NCI-H1436 (cell line): ENCODE measurements at places on chromosomes 7 and 10.

DNA sequence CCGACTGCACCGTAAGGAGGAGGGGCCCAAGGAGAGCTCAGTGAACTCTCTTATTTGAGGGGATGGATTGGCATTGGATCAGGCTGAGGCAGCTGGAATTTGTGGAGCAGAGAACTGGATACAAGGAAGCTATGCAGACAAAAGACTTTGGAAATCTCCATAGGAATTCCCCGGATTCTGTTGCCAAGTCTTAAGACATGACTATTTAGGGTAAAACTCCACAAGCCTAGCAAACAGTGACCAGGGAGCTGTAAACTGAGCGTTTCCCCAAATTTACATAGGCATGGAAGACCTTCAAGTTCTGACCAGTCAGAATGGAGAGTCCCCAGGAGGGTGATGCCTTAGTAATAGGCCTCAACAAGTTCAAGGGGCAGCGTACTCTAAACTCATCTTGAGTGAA, 82.5 kb upstream of the PCBD1 start:
- no peak for DNase-seq

- no peak for DNase-seq
These were observed 80.6 kb downstream of the RGS10 start for GRCh38 chr10:119461923-119462322.

GRCh38 chr10:68870061-68870460, 31.1 kb upstream of the DDX50 start:
- DNase-seq: no peak

DNA sequence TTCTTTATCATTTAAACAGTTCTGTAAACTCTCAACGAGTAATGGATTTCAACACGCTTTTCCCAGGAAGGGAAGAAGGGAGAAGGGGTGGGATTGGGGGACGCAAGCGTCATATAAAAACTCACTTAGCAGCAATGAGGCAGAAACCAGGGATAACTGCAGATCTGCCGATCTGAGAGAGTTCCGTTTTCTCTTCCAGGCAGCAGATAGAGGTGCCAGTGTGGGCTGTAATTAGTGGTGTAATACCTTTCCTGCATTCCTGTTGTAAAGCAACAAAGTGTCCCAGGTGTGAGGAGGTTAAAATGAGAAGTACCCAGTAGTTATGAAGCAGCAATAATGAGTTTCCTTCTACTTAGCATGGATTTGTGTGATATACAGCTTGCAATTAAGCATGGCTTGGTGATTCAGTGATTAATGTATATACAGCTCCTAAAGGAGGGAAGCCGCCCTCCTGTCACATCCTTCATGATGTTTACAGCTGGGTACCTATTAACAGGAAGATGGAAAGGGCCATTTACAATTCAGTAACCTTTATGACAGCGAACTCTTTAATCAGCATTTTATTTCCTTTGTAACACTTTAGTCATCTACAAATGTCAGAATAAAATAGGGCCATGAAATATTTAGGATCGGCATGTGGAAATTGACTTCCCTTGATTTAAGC, 271.9 kb downstream of the LRMDA start:
- no peak for DNase-seq

DNA sequence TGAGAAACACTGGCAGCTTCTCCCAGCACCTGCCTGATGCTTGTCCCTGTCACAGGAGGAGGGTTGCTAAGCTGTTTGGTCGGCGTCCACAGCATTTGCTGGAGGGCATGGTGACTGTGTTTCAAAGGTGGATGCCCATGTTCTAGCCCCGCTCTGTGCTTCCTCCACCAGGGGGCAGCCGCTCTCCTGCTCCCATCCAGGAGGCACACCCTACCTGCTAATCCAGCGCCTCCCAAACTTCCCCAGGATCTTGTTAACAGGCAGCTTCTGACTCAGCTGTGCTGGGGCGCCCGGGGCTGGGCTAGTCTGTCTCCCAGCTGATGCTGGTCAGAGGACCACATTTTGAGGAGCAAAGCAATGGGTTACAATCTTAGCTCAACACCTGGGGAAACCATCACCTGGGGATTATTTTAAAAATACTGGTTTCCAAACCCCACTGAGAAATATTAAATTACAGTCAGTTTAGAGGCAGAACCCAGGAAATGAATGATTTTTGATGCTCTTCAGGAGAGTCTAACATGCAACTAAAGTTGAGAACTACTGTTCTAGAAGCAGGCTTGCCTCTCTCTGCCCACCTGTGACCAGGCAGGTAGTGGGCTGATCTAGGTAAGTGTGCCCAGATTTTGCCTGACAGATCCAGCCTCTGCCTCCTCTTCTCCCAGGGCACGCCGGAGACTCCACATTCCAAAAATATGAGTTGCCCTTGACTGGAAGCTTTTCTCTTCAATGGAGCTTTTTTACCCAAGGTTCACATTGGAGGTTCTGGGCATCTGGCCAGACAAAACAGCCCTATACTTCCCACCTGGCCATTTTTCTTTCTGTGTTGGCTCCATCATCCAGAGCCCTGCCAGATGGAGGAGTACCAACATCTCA, 92.7 kb upstream of the GPR26 start:
- peak; percentile 63 for DNase-seq

DNA sequence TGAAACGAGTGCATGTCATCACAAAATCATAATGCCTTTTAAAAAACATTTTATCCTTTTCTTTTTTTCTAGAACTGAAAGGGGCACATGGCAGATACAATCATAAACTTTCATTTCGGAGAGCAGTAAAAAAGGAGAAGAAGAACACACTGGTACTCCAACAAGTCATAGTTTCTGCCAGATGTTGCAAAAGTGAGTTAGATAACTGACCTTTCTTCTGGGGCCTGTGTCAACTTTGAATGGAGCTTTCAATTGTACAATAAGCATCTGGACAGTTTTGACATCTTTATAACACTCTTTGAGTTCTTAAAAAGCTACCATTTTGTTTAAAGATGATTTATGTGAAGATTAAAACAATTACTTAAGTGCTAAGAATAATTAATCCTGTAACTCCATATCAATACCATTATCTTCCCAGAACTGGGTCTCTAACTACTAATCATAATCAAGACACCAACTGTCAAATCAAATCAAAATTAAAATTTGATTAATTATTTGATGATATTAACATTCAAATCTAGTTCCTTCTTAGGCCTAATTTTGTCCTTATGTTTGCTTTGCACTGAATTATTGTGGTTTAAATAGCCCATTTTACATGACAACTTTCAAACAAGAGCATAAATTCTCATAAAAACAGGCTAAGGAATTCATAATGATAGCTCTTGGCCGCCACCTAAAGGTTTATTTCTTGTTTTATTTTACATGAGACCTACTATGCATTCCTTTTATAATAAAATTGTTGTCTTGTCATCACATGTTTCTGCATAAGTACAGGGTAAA, 19.5 kb upstream of the ITGB8 start:
- DNase-seq: no peak

GRCh38 chr7:92868683-92869293, 32.4 kb upstream of the CDK6 start:
- DNase-seq: no peak

- no peak for DNase-seq
These were observed 102.0 kb downstream of the WNT2 start for GRCh38 chr7:117220836-117221235.

DNA sequence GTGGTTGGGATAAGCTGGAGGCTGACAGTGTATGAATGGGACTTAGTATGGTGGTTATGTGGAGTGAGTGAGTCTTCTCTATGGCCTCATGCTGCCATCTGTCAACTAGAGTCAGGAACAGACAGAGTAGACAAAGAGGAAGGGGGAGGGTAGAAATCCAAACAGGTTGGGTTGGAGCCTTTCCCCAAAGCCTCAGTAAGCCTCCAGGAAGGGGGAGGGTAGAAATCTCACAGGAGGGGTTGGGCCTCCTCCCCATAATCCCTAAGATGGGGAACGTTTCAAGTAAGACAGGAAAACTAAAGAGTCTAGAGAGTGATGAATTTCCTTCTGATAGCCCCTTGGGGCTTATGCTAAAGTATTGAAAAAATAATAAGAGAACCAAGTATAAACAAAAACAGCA, 2.0 kb upstream of the AKR1B15 start:
- no peak for DNase-seq

DNA sequence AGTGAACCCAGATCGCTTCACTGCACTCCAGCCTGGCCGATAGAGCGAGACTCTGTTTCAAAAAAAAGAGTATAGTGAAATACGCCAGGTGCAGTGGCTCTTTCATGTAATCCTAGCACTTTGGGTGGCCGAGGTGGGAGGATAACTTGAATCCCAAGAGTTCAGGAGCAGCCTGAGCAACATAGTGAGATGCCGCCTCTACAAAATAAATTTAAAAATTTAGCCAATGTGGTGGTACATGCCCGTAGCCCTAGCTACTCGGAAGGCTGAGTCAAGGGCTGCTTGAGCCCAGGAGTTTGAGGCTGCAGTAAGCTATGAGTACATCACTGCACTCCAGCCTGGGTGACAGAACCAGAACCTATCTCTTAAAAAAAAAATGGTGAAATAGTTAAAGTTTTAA, 27.9 kb downstream of the TMEM60 start:
- DNase-seq: no peak
